Colonic mucosa (tissue), 4 donors: ENCODE measurements at places on chromosomes 13 and 19. TPM values are rescaled to one million over a fixed set of nuclear protein-coding genes. Genes with fewer than 3 reads are reported as not detected.

DNA sequence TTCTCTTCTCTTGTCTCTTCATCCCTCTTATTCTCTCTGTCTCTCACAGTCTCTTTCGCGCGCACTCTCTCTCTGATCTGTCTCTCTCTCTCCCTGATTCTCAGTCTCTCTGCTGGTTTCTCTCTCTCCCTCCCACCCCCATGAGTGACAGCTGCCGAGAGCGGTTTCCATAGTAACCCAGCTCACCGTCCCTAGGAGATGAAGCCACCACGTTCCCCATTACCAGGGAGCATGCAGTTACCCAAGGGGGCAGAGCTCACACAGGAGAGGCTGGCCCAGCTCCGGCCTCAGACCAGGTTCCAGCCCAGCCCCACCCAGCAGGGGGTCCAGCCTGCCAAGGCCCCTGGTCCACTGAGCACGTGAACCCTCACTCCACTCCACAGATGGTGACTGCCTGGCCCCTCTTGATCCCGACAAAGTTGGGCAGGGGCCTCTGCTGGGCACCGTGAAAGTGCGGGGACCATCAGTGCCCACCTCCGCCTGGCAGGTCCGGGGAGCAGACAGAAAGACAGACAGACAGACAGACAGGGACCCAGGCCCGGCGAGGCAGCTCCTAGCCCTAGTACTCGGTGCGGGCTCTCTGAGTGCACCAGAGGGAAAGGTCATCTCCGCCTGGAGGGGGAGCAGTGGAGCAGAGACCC, 50.6 kb downstream of the CELF5 start:
- no peak for DNase-seq

GRCh38 chr13:43074824-43075510, 51.6 kb downstream of the DNAJC15 start:
- DNase-seq = no peak

Gene TSC22D1
- total RNA-seq = 137 TPM

Gene DNAAF3
- 2.4 TPM for total RNA-seq
